ENCODE measurements at places on chromosomes 6 and 20.

DNA sequence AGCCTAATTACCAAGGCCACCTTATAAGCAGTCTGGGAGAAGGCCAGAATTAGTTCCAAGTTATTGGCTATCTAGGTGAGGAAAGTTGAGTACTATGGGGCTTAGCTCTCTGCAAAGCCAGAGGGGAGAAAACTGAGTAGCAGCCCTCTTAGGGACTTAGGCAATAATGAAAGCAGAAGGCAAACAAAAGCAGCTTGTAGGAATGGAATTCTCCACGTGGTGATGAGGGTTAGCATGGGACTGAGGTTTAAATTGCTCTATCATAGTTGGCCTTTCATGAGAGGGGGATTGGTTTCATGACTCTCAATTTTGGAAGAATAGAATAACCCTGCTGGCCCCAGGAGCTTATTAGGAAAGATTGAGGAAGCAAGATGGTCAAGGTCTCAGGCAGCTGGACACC is 7.0 kb upstream of the UBE2J1 start:
- no peak for DNase-seq

- no peak for DNase-seq
Observed at GRCh38 chr6:36844232-36845170, 5.3 kb upstream of the CPNE5 start.

GRCh38 chr6:2042956-2043648 is 202.3 kb downstream of the GMDS start:
- no peak for DNase-seq

GRCh38 chr20:64077876-64078551 is 1.3 kb downstream of the RGS19 start:
- DNase-seq: peak; percentile 68

GRCh38 chr6:144646093-144647056 is 361.2 kb downstream of the UTRN start:
- DNase-seq: no peak

DNA sequence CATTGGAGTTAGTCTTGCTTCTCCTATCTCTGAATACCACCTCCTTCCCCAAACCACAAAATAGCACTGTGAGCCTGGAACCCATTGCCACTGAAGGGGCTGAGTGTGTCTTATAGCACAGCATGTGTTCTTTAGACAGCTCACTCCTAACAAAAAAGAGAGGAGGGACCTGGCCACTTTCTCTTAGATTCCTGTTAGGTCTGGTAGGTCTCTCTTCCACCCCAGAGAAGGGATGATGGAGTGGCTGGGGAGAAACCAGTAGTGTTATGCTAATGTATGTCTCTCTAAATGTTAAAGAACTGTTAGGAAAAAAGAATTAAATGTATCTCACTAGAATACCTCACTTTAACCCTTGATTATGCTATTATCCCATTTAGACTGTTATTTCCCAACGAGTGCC is 340.3 kb downstream of the EPHA7 start:
- DNase-seq: no peak

- no peak for DNase-seq
Observed at GRCh38 chr6:49978332-49979226, 9.2 kb upstream of the DEFB113 start.

GRCh38 chr6:163324326-163324687 is 90.2 kb upstream of the QKI start:
- no peak for DNase-seq

GRCh38 chr6:17530321-17530835 is 69.7 kb upstream of the FAM8A1 start:
- no peak for DNase-seq

- no peak for DNase-seq
Observed at GRCh38 chr6:97026298-97026697, 101.8 kb downstream of the KLHL32 start.

DNA sequence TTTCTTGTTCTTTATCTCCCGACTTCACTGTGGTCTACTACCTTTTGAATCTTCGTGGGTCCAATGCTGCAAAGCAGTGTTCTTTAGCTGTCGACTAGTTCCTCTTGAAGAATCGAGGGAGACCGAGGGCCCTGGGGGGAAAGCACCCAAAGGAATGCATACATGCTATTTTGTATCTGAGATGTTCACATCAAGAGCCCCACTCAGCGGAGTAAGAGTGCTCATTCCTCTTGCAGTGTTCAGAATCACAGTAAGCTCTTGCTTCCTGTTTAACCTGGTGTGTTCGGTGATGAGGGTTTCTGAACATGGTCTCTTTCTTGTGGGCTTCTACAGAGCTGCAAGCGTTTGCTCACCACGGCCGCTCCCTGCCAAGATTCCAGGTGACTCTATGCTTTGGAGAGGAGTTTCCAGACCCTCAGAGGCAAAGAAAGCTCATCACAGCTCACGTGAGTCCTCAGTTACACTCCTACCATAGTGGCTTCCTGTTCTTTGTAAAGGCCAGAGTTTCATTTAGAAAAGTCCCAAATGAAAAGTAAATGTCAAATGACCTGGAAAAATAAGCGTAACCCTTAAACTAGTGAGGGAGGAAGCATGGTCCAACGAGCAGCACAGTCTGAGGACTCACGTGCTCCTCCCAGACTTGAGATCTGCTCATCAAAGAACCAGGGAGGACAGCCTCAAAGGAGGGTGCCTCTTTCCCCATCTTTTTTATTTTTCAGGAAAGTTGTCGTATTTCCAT is 13.3 kb downstream of the IRF4 start:
- DNase-seq: peak; percentile 40

- no peak for DNase-seq
Observed at GRCh38 chr6:27830212-27830599, 82.0 kb downstream of the OR2B2 start.

DNA sequence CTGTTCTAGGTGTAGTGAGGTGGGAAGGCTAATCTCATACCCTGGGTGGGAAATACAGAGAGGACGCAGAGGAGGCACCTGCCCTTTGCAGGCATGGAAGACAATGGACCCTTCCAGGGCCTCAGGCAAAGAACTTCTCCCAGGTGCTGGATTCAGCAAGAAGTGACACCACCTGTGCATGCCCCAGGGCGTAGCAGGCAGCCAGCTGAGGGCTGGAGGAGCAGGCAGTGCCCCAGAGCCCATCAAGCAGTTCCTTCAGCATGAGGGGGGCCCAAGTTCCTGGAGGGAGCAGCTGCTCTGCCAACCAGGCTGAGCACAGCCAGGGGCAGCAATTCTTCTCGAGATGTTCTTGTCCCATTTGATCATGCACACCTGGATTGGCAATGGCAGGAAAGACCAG is 170.3 kb upstream of the PDE10A start:
- DNase-seq: no peak

DNA sequence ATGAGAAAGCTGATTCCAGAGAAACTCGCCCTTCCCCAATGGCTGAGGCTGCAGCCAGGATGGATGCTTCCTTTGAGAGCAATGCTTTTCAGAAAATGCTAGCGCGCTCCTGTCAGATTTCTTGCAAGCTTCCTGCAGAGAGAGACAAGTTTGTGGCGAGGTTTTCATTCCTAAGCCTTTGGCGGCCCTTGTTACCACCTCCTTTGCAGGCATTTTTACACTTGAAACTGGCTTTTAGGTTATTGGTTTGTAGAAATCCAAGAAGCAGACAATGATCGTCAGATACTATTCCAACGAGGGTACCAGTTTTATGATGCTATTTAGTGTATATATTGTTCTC is 1.1 kb downstream of the FNDC1 start:
- DNase-seq: no peak

- DNase-seq: no peak
Observed at GRCh38 chr6:12007473-12007872, 4.6 kb upstream of the HIVEP1 start.

DNA sequence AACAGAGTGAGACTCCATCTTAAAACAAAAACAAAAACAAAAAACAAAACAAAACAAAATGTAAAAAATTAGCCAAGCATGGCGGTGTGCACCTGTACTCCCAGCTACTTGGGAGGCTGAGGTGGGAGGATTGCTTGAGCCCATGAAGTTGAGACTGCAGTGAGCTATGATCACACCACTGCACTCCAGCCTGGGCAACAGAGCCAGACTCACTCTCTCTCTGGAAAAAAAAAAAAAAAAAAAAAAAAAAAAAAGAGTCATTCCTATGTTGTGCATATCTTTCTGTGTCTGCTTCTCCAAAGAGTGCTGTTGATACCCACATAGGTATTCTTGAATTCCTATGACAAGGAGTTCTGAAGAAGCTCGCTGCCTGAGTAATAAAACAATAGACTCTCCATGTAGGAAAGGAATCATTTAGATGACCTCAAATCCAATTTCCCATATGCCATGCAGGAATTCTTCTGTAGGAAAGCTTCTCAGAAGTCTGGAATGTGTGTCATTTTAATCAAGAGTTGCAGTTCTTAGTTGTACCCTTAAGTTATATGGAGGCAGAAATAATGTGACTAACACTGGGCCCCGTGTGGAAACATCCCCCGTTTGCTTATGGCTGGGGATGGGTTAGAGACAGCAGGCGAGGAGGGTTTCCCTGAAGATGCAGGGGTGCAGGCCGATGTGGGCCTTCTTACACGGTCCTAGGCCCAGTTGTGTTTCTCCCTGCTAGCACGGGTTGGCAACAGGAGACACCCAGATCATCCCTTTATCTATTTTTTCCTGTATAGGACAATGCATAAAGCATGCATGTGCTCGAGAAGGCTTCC is 79.4 kb downstream of the ZDHHC14 start:
- DNase-seq: no peak

- DNase-seq: no peak
Observed at GRCh38 chr6:40439026-40439800, 148.0 kb downstream of the LRFN2 start.

GRCh38 chr6:163724196-163724595 is 309.7 kb downstream of the QKI start:
- no peak for DNase-seq

DNA sequence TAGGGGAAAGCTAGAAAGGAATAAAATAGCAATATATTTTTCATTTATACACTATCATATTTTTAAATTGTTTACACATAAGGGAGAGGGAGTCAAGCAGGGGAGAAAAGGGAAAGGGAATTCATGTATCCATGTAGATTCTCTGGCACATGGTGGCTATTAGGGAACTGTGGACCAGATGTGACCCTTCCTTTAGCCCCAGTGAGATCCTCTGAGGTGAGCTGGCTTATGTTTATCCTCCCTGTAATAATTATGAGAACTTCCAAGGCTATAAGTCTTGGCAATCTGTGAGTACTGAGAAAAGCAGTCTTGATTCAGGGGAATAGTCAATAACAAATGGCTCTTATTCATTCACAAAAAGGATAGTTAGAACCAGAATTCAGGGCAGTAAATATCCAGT is 42.6 kb downstream of the TSBP1 start:
- DNase-seq: no peak

DNA sequence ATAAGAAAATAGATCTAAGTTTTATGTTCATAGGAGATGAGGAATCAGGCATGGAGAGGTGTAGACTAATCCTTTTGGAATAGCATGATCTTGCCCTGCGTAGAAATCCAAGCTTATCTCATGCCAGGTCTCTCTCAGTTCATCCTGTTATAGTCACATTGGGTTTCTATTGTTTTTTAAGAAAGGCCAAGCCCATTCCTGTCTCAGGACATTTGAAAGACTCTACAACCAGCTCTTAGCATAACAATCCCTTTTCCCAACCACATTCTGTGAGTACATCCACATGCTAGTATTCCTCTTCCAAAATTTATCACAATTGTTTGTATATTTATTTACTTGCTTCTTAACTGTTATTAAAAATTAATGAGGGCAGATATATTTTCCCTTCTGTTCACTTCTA is 130.3 kb downstream of the MMUT start:
- DNase-seq: no peak

- no peak for DNase-seq
Observed at GRCh38 chr6:169812257-169812644, 60.8 kb downstream of the ERMARD start.

DNA sequence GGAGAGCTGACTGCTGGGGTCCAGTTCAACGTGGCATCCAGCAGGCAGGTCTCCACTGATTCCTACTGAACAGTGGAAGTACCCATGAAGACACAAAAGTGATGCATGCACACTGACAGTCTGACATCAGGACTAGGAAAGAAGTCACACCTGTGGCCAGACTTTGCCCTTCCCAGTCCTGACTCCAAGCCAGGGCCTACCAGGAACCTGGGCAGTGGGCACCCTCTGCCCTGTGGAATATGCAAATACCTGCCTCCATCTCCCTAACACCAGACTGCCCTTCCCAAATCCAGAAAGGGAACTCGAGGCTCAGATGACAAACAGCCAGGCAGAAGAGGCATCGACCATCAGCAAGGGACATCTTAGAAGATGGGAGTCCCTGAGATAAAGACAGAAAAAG is 50.9 kb downstream of the SLC23A2 start:
- DNase-seq: no peak

DNA sequence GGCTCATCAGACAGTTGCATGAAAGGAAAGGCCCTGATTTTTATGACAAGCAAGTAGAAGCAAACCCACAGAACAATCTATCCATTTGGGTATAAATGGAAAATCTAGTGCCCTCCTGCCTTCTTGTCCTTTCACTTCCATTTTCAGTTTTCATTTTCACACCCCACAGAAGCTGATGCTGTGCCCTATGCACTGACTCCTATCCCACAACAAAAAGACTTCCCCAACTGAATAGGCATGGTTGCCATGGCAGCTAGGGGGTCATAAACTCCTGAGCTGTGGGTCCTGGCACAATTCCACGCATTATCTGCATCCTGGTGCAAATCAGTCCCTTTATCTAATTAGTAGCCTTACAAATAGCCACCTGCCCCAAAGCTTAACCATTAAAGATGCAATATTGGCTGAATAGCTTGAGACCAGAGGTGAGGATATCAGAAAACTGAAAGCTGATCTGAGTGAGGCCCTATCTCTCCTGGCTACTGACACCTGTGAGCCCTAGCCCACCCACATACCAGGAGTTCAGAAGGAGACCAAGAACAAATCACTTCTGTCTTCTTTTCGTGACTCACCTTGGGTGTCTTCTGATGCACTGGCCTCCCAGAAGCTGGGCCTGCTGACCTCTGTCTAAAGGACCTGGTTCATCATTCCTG is 34.9 kb upstream of the HEY2 start:
- DNase-seq: peak; percentile 11

DNA sequence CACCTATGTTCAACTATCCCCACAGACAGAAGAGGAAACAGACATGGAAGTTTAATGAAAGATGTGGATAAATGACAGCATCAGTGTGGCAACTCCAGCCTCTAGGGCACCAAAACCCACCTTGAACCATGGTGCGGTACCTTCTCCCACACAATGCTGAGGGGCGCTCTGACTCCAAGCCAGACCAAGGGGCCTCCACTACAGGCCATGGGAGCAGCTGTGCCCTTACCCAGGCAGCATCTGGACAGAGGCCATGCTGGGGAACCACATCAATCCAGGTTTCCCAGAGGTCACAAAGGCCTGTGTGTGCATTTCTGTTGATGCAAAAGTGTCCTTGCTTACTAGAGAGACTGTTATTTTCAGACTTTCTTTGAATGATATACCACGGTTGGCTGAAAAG is 4.1 kb downstream of the PRR18 start:
- DNase-seq: no peak

DNA sequence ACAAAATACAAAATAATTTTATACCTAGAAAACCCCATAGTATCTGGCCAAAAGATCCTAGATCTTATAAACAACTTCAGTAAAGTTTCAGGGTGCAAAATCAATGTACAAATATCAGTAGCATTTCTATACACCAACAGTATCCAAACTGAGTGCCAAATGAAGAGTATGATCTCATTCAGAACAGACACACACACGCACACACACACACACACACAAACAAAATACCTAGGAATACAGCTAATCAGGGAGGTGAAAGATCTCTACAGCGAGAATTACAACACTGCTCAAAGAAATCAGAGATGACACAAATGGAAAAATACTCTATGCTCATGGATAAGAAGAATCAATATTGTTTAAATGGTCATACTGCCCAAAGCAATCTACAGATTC is 49.2 kb downstream of the TOMM6 start:
- no peak for DNase-seq

All from stimulated activated CD4-positive, alpha-beta T cell treated with anti-CD3 and anti-CD28 coated beads, Interleukin-15, amount 100 ng/mL, for 24 hours (primary cell).